ENCODE measurements at places on chromosomes 2 and 18.

DNA sequence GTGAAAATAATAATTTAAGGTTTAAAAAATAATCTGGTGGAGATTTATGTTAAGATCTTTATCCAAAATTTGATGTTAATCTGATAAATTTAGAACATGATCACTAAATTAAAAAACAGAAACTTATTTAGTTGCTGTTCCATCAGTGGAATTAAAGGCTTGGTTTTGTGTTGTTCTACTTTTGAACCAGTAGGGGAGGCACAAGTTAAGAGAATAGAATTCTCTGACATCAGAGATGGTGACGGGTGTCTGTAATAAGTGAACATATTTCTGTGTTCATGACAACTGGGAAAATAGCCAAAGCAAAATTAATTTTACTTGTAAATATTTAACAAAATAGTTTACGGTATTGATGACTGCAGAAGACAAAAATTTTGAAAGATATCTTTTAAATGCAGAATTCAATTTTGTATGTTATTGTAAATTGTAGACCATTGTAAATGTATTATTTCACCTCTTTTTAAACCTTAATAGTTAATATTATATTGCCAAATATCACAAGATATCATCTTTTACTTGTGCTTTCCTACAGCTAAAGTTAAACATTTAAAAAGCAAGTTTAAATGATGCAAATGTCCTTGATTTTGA is 106.0 kb downstream of the UBR3 start:
- no peak for DNase-seq

DNA sequence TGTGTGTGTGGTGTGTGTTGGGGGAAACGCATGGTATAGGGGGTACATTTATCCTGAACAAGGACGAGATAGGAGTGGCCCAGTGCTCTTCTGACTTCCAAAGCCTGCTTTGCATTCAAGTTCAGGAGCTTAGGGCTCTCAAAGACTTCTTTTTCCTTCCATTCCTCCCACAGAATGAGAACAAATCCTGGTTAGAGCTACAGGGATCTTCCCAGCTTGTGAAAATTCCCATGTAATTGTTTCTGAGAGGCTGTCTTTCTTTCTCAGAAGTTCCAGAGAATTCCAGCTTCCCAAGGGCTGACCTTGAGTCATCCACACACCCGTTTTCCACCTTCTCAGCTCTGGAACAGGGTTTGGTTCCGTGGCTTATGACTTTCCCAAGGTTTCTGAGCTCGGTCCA is 38.9 kb downstream of the FASTKD2 start:
- DNase-seq, result no peak

- DNase-seq, result peak; percentile 89
Observed at GRCh38 chr2:127086990-127087790, 19.8 kb downstream of the BIN1 start.

GRCh38 chr2:102252236-102252635 is 59.1 kb upstream of the IL1RL1 start:
- no peak for DNase-seq

DNA sequence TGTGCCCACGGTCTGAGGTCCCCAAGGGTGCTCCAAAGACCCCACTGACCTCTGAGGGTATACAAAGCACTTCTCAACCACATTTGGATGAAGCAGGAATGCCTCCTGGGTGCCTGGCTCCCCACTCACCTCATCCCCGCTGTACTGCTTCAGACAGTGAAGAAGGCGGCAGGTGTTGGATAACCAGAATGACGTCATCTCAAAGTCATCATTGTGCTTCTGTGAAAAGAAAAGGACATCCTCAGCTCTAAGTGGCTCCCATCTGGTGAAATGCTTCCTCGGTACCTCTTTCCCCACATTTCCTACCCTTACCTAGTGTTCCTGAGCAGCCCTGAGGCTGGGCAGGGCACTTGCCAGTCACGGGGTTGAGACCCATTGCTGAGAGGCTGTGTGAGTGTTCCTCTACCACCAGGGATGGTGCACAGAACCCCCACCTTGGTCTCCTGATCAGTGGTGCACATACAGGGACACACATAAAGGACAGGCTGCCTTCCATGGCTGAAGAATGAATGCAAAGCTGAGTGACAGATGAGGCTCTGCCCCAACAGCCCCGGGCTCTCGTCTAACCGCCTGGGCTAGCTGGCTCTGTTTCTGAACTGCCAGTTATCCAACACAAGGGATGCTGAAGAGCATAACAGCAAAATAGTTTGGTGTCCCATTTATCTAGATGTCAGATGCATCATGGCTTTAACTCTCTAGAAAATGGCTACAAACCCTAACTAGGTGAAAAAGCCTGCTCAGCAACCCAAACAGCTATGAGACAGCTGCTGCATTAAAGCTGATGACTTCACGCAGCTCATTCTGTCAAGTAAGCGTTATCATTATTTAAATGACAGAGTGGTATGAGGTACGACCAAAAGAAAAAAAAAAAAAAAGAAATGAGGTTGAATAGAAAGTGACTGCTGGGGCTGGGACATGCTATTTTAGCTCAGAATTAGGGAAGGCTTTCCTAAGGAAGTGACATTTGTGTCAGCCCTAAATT is 28.2 kb upstream of the ACAA2 start:
- no peak for DNase-seq

DNA sequence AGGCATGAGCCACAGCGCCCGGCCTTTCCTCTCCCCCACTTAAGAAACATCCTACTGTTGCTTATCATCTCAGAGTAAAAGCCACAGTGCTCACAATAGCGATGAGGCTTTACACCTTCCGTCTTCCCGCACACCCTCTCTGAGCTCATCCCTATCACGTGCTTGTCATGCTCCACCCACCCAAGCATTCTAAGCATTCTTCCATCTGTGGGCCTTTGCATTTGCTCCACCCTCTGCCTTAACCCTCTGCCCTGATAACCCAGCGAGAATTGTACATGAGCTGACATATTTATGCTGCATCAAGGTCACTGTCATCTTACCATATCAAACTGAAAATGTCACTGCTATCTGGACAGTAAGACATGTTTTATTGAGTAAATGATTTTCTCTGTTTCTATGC is 22.6 kb downstream of the FOXI3 start:
- no peak for DNase-seq

DNA sequence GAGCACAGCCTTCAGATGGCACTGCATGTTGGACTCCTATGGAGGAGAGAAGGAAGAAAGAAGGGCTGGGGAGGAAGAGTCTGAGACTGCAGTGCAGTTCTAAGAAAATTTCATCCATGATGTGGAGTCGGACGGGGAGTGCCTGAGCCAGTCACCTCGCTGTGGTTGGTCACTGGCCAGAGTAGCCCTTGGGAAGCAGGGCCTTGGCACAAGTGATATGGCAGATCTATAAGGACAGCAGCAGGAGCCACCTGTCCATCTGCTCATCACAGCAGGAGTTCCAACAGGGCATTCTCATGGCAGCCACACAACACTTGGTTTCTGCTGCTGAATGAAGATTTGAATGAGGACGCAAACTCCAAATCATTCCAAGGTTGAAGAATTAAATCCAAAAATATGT is 314.8 kb downstream of the CYP26B1 start:
- DNase-seq, result no peak

- no peak for DNase-seq
Observed at GRCh38 chr2:217878915-217879590, 123.7 kb downstream of the TNS1 start.

DNA sequence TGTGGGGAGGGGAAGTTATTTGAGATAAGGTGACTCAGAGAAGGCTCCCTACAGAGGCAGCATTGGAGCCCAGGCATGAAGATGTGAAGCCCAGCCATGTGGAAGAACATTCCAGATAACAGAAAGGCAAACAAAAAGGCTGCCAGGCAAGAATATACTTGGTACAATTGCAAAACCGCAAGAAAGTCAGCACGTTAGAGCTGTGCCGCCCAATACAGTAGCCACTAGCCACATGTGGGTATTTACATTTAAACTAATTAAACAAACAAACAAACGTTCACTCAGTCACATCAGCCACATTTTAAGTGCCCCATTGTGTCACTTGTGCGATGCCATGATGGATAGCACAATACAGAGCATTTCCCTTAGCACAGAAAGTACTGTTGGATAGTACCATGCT is 179.6 kb downstream of the SATB2 start:
- peak; percentile 29 for DNase-seq

- DNase-seq, result no peak
Observed at GRCh38 chr2:213246497-213247281, 37.6 kb upstream of the SPAG16 start.

DNA sequence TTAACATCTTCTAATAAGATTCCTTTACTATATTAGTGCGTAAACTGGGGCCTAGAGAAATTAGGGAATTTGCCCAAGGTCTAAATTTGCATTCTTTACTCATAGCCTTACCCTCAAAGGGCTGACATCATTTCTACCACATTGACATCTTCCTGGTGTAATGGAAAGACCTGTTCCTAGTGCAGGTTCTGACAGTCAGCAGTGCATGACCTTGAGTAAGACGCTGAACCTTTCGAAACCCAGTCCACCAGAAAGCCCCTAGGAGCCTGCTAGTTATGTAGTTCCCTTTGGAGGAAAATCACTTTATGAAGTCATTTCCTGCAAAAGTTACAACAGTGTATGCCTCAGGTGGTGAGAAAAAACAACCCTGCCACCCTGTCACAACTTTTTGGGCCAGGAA is 388.3 kb downstream of the TNS1 start:
- no peak for DNase-seq

- DNase-seq, result no peak
Observed at GRCh38 chr2:4947911-4948310, 744.3 kb upstream of the SOX11 start.

- no peak for DNase-seq
Observed at GRCh38 chr2:224841910-224842309, 125.7 kb upstream of the CCDC195 start.

DNA sequence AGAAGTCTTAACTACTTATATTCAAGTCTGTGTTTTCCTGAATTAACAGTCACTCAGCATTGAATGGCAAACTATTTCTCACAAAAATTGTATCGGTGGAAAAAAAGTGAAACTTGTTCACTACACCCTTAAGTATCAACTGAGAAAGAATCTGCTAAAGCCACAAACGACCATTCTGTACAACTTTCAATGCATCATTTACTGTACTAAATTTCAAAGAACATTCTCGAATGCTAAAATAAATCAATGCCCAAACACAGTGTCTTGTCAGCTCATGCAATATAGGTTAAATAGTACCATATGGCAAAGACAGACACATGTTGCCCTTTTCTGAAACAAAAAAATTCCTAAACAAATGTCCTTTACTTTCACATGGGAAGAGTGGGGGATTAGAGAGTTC is 9.0 kb downstream of the ZNF516 start:
- DNase-seq, result no peak

DNA sequence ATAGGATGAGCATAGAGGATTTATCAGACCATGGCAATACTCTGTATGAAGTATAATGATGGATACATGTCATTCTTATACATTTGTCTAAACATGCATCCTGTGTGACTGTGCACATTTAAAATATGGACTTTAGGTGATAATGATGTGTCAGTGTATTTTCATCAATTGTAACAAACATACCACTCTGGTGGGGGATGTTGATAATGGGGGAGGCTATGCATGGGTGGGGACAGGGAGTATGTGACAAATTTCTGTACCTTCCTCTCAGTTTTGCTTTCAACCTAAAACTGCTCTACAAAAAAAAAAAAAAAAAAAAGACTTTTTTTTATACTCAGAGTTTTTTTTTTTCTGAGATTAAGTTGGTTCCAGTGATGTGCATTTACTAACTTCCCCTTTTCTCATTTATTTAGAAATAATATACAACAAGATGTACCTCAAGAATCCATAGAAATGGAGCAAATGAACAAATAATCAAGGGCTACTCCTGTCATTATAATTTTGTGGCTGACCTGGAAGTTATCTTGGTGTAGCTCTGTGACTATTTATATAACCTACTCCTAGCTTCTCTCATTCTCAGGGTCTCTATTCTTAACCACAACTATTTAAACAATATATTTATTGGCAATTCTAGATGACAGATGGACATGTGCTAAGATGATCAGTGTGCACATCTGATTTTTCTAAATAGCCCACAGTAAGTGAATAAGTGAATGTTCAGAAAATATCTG is 108.9 kb upstream of the ITGA4 start:
- no peak for DNase-seq

GRCh38 chr18:23281626-23282436 is 146.5 kb downstream of the CABLES1 start:
- no peak for DNase-seq

- DNase-seq, result no peak
Observed at GRCh38 chr18:51997129-51997528, 342.9 kb upstream of the DCC start.

- no peak for DNase-seq
Observed at GRCh38 chr18:22223254-22223964, 54.0 kb downstream of the GATA6 start.

- DNase-seq, result no peak
Observed at GRCh38 chr2:189837326-189837725, 53.1 kb downstream of the PMS1 start.

DNA sequence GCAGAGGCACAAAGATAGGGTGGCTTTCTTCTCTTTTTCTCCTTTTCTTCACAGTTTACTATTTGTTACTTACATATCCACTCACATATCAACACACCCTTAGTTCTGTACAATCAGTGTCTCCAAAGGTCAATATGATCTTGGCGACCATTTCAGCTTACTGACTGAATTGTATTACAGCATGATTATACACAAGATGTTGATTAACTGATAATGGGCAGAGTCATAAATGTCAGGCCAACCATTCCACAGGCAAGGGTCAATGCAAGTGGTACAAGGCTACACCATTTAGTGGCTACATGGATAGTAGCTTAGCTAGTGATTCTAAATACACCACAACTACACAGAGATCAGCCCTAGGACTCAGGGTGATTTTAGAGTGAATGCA is 20.4 kb upstream of the SP3 start:
- DNase-seq, result no peak

- no peak for DNase-seq
Observed at GRCh38 chr2:69163109-69163508, 150.1 kb downstream of the ANTXR1 start.

- DNase-seq, result no peak
Observed at GRCh38 chr2:226772389-226773179, 27.0 kb downstream of the IRS1 start.

- DNase-seq, result no peak
Observed at GRCh38 chr2:138818556-138818955, 38.4 kb upstream of the NXPH2 start.

DNA sequence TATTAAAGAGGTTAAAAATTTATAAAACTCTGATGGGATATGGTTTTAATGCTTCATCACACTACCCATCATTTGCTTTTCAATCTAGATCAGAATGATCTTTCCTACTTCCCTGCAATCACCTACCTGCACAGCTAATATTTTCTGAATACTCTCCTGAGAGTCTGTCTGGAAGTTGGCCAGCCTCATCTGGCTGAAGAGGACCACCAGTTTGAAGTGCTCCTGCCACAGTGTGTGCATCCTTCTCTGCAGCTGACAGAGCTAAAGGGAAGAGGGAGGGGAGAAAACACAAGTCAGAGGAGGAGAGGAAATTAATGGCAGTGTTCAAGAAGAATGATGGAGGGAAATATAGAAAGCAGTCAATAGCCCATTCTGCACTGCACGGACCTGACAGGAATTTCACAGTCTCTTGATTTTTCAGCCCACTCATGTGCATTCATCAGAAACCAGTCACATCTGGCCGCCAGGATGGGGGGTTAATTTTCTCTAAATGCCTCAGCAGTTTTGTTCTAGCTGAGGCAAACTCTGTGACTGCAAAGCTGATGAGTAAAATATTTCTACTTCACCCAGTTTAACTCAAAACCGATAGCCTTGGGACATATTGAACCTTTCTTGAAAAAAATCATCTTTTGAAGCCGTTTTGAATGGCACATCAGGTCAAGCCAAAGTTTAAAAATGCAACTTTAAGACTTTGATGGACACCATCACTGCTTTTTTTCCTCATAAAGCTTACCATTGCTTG is 201.8 kb upstream of the KLHL14 start:
- no peak for DNase-seq

GRCh38 chr2:1586923-1587840 is 157.1 kb downstream of the PXDN start:
- DNase-seq, result no peak
